ENCODE measurements at places on chromosomes 5 and 9. TPM values are rescaled to one million over a fixed set of nuclear protein-coding genes. Genes with fewer than 3 reads are reported as not detected.

MRPL22 gene
- total RNA-seq: 41.5 TPM

ADAMTS16 gene
- 12.8 TPM for total RNA-seq

- H3K27me3 ChIP-seq: no peaks in the 10 kb centered on the region
- peak overlapping the region; percentile 99 for H3K27ac ChIP-seq
- no peaks in the 10 kb centered on the region for H3K36me3 ChIP-seq
- no peak for DNase-seq
- H3K4me1 ChIP-seq: peaks cover 84% of the 10 kb centered on the region
These were observed 9.6 kb upstream of the TRAF1 start for GRCh38 chr9:120936011-120936763.

- peaks cover 33% of the 10 kb centered on the region for H3K4me1 ChIP-seq
- DNase-seq: no peak
- no peaks in the 10 kb centered on the region for H3K27me3 ChIP-seq
- no peak overlapping the region for H3K4me3 ChIP-seq
- no peaks in the 10 kb centered on the region for H3K36me3 ChIP-seq
These were observed 29.6 kb upstream of the NCS1 start for GRCh38 chr9:130142641-130143040.

DNA sequence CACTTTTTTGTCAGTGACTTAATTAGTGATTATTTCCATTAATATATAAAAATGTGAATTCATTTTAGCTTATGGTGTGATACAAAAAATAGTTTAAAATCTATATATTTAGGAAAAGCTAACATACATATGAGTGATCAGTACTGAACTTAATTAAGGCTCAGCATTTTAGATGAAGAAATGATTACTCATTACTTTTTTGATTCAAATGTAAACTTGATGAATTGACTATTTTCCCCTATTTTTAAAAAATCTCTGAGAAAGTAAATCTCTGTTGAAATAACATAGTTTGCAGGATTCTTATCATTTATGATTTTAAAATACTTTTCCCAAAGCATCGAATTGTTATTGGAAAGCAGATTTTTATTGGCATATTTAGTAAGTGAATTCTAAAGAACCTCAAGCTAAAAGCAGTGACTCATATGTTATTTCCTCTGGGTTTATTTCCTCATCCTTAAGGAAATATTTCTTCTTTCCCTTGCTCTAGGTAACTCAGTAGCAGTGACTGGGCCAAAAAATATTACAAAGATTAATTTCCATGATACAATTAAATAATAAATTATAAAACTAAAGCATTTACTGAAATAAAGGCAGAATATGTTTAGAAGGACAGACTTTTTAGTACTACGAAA lies 290.6 kb downstream of the FER start:
- H3K27ac ChIP-seq: no peak overlapping the region
- no peak overlapping the region for H3K4me3 ChIP-seq

- H3K27ac ChIP-seq: no peak overlapping the region
- no peak overlapping the region for H3K4me3 ChIP-seq
- H3K4me1 ChIP-seq: peaks cover 3% of the 10 kb centered on the region
- no peaks in the 10 kb centered on the region for H3K27me3 ChIP-seq
These were observed 135.9 kb upstream of the CCDC152 start for GRCh38 chr5:42620579-42621216.

GRCh38 chr9:79040671-79041070 lies 531.1 kb upstream of the TLE4 start:
- H3K36me3 ChIP-seq: no peaks in the 10 kb centered on the region
- DNase-seq: no peak
- no peaks in the 10 kb centered on the region for H3K4me1 ChIP-seq
- H3K27me3 ChIP-seq: no peaks in the 10 kb centered on the region
- H3K4me3 ChIP-seq: no peak overlapping the region

- H3K4me1 ChIP-seq: peaks cover 21% of the 10 kb centered on the region
- DNase-seq: no peak
- no peaks in the 10 kb centered on the region for H3K36me3 ChIP-seq
- no peaks in the 10 kb centered on the region for H3K27me3 ChIP-seq
- no peak overlapping the region for H3K27ac ChIP-seq
These were observed 161.0 kb downstream of the SPATA31D1 start for GRCh38 chr9:82149501-82149946.

DNA sequence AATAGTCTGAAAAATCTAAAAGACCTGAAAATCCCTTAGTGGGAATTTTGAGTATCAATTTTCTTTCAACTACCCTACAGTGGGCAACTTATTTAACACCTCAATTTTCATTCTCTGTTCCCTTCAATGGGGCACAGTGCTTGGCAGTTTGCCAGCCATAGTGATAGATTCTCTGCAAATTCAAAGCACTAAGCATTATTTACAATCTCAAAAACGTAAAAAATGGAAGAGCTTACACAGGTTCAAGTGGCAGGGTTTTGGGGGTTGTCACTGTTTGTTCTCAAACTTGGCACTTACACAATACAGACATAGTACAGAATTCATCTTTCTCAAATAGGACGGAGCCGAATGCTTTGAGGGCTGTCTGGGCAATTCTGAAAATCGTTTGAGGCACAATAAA lies 515.0 kb downstream of the EFNA5 start:
- DNase-seq: no peak
- peaks cover 15% of the 10 kb centered on the region for H3K4me1 ChIP-seq
- no peak overlapping the region for H3K4me3 ChIP-seq
- H3K27me3 ChIP-seq: no peaks in the 10 kb centered on the region
- no peak overlapping the region for H3K27ac ChIP-seq

Measured in chondrocyte (in vitro differentiated cells).